ENCODE measurements at places on chromosomes 2 and 18.

DNA sequence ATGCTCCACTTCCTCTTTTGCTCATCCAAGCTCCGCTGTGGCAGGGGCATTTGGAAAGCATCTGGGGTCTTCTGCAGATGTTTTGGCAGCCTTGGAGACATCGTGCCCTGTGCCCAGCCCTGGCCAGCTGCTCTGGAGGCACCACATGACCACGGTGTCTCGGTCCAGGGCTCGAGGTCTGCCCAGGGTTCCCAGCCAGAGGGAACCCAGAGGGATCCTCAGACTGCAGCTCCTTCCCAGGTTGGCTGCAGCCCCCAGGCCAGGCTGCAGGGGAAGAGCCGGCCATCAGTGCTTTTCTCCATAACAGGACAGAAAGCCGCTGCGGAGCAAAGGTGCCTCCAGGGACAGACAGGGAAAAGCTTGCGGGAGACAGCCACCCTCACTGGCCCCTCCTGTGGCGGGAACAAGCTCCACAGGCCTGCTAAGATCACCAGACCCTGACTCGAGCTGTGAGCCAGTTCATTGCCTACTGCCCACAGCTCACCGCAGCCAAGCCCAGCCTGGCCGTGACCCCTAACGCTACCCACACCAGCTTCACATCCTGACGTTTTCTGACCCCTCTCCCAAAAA, 74.7 kb downstream of the SMAD7 start:
- no peak for DNase-seq

DNA sequence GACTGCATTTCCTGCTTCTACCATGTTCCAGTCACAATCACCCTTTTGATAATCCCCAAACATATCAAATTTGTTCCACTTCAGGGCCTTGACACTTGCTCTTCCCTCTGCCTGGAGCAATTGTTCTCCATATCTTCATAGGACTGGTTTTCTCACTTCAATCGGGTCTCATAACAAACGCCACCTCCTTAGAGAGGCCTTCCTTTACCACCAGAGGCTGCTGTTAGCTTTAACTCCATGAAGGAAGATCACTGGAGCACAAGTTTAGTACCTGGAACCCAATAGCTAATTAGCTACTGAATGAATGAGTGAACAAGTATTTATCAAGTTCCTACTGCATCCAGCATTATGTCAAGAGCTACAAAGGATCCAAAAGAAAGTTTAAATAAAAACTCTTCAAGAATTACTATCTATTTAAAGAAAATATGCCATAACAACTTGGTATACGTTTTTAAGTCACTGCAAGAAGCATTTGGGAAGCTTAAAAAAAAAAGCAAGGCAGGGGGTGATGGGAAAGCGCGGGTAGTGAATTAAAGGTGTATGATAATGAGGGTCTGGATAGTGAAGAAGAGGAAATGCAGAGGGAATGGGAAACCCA, 58.8 kb downstream of the BAZ2B start:
- DNase-seq = no peak

GRCh38 chr2:218301176-218301819, 9.0 kb upstream of the TMBIM1 start:
- DNase-seq = peak; percentile 77

DNA sequence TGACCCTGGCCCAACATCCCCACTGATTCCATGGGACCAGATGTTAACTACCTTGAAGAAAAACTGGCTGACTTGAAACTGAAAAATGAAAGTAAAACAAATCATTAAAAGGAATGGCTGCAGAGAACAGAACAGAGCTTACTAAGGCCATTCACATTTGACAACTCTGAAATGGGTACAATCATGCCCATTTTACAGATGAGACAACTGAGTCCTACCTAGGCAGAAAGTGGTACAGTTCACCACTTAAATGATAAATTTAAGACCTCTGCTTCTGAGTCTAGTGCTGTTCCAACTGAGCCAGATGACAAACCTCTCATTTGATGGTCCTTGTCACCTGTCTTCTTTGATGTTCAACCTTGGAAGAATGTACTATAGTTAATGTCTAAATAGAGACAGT, 65.8 kb downstream of the THNSL2 start:
- no peak for DNase-seq

DNA sequence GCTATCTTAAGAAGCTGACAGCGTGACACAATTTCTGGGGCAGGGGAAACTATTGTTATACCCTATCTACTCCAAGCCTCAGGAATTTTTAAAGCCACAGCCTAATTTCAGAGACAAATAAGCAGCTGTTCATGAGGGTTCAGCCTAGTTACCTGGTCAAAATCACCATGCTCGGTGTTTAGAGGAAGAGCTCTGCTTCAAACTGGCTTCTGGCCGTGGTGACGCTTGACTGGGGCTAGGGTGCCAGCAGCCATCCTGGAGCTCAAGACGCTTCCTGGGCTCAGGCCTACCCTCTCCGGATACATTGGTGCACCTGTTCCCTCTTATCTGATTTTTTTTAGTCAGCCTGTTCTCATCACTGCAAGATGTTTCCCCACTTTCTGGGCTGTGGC, 41.7 kb downstream of the FRZB start:
- DNase-seq = peak; percentile 94

DNA sequence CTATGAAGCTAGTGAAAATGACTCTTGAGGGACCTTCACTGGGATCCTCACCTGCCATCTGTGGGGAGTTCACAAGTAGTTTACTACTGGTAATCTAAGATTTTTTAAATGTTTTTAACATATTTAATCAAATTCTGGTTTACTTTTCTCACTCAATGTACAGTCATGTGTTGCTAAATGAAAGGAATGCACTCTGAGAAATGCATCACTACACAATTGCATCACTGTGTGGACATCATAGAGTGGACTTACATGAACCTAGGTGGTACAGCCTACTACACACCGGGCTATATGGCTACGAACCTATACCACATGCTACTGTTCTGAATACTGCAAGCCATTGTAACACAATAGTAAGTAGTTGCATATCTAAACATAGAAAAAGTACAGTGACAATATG, 528.0 kb downstream of the BCL11A start:
- no peak for DNase-seq

Measured in DMS79 treated with DMSO at 0.1 percent for 48 hours (cell line).